ENCODE measurements at places on chromosomes 13 and 19.

DNA sequence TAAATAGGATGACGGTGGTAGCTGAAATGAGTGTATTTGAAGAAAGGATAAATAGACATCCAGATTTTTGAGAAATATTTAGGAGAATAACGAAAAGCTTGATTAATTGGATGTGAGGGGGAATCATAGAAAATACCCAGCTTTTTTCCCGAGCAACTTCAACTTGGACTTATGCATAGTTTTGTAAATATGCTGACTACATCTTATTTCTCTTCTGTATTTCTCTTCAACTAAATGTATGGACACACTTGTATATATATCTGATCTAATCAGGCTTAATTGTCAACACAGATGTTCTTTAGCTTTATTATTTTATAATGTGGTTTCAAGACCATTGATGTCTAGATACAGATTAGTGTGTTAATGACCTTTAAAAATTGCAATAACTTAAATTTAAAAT lies 685.0 kb downstream of the SLITRK1 start:
- DNase-seq = no peak

- no peak for DNase-seq
Observed at GRCh38 chr19:14054099-14054498, 7.8 kb downstream of the PALM3 start.

GRCh38 chr19:34733266-34733745 lies 737 bp upstream of the ZNF181 start:
- peak; percentile 88 for DNase-seq

DNA sequence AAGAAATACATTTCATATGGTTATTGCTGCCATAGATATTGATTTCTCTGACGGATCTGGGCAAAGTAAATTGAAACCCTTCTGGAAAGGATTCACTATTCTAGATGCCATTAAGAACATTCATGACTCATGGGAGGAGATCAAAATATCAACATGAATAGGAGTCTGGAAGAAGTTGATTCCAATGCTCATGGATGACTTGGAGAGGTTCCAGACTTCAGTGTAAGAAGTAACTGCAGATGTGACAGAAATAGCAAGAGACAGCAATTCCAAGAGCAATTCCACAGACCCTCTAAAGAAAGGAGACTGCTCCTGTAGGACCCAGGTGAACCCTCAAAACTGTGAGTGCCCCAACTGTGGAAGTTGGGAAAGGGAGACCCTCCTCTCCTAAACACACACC lies 30.9 kb upstream of the KCTD12 start:
- no peak for DNase-seq

GRCh38 chr13:92807966-92808365 lies 418.6 kb upstream of the GPC6 start:
- DNase-seq = no peak

GRCh38 chr13:95480131-95480545 lies 72.4 kb upstream of the CLDN10 start:
- DNase-seq = no peak

GRCh38 chr13:28337166-28338005 lies 157.5 kb downstream of the FLT1 start:
- no peak for DNase-seq

DNA sequence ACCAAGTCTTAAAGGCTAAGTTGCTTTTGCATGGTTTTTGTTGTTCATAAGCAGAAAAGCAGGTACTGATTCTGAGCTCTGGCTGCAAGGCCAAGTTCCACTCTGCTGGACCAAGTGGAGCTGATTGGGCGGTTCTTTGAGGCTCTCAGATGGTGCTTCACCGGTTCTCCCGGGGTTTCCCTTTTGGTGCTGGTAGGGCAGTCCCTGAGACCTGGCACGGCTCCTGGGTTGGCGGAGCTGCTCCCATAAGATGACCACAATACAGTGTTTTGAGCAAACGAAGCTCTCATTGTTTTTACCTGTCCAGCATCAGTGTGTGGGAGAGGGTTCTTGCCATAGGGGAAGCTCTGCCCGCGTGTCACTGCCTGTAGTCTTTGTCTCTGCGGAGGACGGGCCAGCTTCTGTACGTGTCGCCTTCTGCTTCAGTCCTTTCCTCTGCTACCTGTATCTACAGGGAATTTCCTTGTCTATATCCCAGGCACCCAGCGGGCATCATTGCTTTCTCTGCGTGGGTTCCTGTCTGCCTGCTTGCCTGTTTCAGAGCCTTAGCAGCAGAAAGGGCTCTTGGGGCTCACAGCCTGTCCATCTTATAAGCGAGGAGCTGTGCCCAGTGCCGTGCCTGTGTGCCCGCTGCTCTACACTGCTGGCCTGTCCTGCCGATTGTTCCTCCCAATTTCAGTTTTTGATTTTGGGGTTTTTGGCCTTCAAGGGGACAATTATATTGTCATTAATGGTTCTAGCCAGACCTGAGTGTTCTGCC lies 2.3 kb downstream of the U2AF2 start:
- no peak for DNase-seq

DNA sequence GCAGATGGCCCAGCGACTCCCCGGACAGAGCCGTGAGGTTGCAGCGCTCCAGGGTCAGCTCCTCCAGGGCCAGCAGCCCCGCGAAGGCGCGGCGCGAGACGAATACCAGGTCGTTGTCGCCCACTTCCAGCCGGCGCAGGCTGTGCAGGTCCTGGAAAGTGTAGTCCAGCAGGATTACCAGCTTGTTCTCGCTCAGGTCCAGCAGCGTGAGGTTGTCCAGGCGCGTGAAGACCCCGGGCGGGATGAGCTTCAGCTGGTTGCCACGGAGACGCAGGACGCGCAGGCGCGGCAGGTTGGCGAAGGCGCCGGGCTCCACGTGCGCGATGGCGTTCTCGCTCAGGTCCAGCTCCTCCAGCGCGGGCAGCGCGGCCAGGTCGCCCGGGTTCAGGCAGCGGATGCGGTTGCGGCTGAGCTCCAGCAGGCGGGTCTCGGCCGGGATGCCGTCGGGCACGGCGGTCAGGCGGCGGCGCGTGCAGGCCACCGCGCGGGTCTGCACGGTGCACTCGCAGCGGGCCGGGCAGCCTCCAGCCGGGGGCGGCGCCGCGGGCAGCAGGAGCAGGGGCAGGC lies 9.3 kb upstream of the PEAK3 start:
- peak; percentile 87 for DNase-seq

- DNase-seq = no peak
Observed at GRCh38 chr13:52022356-52022755, 2.1 kb upstream of the UTP14C start.

DNA sequence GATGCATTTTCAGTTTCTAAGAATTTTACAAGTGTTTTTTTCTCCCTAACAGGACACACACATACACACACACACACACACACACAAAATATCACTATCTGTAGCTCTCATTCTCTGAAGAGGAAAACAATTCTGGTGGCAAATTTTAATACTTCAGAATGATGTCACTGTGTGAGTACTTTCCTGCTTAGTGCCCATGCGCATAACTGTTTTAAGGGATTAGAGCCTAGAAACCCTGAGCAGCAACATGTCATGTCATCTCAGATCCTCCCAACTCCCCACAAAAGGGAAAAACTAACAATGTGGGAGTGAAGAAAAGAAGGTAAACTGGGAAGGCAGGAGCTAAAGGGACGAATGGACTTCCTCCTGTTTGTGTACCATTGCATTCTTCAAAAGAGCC lies 401.2 kb downstream of the SPRY2 start:
- no peak for DNase-seq

DNA sequence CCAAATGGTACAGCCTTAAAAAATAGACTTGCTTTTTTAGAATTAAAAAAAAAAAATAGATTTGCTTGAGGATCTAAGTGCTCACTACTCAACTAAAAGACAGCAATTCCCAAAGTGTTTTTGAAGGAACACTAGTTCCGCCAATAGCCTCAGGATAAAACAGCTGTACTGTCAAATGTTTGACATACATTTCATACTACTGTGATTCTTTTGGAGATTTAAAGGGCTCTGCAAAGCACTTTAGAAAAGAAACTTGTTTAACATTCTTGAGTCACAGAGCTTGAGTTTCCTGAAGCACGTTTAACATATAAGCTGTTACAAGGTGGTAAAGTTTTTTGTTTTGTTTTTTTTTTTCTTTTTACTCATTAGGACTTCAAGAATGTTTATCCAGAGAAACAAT lies 23.1 kb upstream of the KLF5 start:
- DNase-seq = no peak

GRCh38 chr19:33486936-33487811 lies 34.4 kb downstream of the PEPD start:
- no peak for DNase-seq

GRCh38 chr13:54185101-54185500 lies 1156.5 kb downstream of the OLFM4 start:
- peak; percentile 5 for DNase-seq

DNA sequence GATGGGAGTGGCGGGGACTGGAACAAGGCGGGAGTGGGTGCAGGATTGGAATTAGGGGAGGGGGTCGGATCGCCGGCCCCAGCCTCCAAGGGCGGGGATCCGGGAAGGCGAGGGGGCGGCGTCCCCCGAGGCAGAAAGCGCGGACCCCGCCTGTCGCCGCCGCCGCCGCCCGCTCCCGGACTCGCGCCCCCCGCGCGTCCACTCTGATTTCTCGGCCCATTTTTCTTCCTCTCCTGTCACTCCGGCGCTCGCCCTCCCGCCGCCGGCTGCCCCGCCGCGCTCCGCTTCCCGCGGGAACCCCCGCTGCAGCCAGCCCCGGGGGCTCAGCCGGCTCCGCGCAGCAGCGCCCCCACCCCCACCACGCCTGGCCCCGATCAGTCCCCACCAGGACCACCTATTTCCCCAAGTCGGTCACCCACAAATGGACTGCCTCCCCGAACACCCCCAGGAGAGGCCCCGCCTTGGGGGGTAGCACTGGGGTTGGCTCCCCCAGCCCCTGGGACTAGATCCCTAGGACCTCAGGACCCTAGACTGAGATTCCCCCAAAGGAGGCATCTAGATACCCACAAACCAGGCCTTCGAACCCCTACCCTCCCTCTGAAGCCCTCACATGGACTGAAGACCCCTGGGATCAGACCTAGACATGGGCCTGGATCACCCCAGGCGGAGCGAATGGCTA lies 12.6 kb upstream of the ERFL start:
- no peak for DNase-seq

DNA sequence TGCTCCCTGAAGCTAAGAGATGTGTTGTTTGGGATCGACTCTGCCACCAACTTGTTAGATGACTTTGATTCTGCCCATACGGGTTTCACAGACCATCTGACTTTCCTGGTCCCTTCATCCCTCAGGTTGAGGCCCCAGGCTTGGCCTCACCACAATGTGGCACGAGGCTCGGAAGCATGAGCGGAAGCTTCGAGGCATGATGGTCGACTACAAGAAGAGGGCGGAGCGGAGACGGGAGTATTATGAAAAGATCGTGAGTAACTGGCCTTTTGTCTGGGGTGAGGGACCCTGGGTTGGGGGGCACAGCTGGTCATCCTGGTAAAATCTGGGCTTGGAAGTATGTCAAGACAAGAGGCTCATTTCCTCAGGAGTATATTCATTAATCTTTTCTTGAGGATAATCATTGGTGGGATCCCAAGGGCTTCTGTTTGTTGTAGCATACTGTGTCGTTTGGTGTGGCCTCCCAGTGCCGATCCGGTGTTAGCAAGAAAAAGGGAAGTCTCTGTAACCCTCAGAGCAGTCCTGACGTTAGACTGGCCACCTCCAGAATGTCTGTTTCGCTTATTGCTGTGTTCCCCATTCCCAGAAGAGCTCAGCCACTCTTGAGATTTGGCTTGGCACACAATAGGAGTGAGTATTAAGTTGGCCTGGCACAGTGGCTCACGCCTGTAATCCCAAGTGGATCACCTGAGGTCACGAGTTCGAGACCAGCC lies 1.4 kb downstream of the CLASRP start:
- no peak for DNase-seq

DNA sequence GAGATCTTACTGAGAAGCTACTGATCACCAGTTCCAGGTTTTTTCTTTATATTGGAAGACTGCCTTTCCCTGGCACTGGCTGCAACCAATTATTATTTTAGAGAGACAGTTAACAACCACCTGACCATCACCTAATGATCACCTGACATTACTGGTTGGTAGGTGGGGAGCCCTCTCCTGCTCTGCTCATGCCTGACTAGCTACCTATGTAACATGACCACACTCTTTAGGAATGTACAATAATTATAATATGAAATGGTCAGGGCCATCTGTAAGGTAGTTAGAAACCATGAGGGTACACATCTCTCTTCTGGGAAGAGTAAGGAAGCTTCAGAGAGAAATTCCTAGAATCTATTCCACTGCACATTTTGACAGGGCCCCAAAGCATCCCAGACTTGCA lies 59.0 kb upstream of the SCEL start:
- DNase-seq = no peak

DNA sequence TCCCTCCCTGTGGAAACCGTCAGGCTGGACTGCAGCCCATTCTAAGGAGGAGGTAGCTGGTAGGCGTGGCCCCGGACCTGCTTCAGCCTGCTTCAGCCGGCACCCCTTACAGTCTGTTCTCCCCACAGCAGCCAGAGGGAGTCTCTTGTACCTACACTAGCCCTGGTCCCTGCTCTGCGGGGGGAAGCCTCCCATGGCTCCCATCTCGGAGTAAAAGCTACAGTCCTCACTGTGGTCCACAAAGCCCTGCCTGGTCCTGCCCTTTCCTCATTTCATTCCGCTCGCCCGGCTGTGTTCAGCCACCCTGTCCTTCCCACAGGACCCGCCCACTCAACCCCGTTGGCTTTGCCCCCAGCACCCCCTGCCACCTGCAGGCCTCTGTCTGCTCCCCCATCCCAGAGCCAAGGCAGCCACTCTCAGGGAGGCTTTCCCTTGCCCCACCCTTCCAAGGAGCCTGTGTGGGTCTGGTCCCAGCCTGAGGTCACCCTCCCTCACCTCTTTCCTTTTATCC lies 1.3 kb downstream of the PGLYRP1 start:
- DNase-seq = no peak

DNA sequence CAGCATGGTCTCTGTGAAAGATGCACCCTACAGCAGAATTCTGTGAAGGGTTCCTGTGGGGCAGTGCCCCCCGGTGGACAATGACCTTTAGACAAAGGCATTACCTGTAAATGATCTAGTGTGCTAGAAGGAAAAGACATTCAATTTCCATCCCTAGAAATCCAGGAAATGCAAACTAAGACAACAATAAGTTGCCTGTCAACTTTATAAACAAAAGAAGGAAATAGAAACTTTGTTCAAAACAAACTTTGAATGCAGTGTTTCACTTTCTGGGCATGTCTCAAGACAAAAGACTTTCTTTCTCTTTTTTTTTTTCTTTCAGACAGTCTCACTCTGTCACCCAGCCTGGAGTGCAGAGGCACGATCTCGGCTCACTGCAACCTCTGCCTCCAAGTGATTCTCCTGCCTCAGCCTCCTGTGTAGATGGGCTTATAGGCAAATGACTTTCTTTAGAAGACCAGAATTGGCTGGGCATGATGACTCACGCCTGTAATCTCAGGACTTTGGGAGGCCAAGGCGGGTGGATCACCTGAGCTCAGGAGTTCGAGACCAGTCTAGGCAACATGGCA lies 15.5 kb downstream of the TEX101 start:
- DNase-seq = no peak

- no peak for DNase-seq
Observed at GRCh38 chr19:44806291-44806690, 2.6 kb upstream of the BCAM start.

GRCh38 chr19:15675560-15675959 lies 2.7 kb downstream of the CYP4F12 start:
- DNase-seq = no peak

GRCh38 chr13:110589793-110590390 lies 25.5 kb upstream of the NAXD start:
- DNase-seq = no peak
